ENCODE measurements at places on chromosomes 1 and 21.

DNA sequence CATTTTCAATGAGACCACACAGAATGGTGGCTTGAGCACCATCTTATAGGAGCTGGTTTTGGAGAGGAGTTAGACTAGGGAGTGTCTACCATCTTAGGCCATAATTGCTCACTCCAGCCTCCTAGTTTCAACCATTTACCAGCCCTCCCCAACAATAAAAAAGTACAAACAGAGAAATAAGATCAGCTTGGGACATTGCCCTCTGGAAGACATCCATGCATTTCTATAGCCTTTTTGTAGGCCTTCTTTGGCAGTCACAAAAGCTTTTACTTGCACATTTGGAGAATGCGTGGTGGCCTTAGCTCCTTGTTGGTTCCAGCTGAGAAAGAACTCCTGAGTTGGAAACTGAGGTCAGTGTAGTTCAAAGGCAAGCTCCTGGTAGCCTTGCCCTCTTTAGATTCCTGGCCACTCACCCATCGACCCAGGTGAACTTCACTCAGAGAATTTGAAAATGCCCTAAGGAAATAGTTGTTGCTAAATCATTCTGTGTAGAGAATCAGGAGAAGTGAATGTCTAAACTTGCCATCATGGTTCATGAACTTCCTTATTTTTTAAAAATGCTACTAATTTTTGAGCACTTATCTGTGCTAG is 301.7 kb upstream of the PROX1 start:
- no peak for DNase-seq

DNA sequence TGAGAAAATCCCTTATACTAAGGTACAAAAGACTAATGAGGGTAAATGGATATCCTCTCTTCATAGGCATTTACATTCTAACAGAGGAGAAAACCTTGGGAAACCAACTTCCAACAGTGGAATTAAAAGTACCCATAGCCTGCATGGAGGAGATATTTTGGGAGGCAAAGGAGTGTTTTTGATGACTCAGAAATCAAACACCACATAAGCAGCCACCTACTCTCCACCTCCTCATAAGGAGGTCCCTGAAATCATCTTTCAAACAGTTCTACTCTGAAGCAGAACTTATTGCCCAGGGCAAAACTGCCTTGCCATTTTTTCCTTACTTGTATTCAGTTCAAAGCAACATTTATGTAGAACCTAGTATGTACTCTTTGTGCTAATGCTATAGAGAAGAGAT is 211.3 kb downstream of the KCNH1 start:
- DNase-seq = no peak

DNA sequence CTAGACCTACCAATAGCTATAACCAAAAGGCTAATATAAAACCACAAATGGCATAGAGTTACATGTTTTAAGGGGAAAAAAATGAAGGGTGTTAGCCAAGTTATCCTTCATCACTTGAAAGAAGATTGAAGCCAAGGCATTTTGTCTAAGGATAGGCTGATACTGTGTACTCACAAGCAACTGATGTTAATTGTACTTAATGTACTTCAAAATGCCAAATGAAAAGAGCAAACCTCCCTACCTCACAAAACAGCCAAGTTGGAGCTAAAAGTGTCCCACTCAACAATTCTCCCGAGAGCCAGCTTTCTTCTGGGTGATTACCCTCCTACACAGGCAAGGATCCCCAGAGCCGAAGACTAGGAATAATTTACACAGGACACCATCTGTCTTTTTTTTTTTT is 4.4 kb upstream of the IGSF3 start:
- no peak for DNase-seq

- DNase-seq = no peak
These were observed 36.2 kb upstream of the DUSP10 start for GRCh38 chr1:221778125-221778524.

GRCh38 chr1:86616871-86617270 is 70.0 kb downstream of the CLCA4 start:
- peak; percentile 69 for DNase-seq

DNA sequence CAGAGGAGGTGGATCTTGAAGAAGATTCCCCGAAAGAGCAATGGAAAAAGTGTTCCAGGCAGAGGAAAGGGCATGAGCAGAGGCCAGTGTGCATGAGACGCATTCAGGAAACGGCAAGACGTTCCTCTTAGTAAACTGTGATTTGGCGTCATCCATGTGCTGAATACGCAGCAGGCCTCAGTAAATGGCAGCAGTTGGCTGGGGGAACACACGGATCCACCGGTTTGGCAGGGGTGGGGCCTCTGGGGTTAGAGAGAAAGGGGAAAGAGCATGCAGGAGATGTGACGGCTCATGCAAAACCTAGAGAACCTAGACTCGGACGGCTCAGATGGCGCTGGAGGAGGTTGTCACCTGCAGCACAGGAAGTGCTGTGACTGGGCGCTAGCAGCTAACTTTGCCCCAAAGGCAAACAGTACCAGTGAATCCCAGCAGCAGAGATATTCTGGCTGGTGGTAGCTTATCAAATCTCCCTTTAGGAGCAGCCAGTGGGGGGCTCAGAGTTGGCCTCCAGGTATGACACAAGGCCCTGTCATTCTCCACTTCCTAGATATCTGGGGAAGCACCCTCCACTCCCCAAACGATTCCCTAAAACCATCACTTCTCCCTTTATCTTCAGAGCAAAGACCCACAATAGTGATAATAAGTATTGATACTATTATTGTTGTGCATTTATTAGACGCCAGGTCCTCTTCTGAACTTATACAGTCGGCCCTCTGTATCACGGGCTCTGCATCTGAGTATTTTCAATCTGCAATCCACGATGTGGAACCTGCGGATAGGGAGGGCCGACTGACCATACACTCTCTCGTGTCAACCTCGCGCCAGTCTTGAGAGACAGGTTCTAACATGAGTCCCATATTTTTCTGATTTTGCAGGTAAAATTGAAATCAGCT is 7.6 kb downstream of the LAPTM5 start:
- DNase-seq = no peak

GRCh38 chr1:159090286-159091179 is 14.0 kb upstream of the AIM2 start:
- DNase-seq = no peak

DNA sequence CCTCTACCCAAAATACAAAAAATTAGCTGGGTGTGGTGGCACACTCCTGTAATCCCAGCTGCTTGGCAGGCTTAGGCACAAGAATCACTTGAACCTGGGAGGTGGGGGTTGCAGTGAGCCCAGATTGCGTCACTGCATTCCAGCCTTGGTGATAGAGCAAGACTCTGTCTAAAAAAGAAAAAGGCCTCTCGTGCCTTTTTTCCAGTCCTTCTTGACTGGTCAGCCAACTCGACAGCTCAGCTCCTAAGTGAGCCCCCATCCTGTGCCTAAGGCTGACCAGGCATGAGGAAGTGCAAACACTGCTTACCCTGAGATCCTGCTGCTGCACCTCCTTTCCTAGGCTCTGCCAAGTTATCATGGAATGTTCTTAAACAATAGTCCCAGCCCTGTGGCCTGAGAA is 10.1 kb upstream of the PROK1 start:
- DNase-seq = no peak

GRCh38 chr1:98700228-98700627 is 38.7 kb downstream of the SNX7 start:
- no peak for DNase-seq

GRCh38 chr1:109887884-109888283 is 22.8 kb upstream of the CSF1 start:
- no peak for DNase-seq

DNA sequence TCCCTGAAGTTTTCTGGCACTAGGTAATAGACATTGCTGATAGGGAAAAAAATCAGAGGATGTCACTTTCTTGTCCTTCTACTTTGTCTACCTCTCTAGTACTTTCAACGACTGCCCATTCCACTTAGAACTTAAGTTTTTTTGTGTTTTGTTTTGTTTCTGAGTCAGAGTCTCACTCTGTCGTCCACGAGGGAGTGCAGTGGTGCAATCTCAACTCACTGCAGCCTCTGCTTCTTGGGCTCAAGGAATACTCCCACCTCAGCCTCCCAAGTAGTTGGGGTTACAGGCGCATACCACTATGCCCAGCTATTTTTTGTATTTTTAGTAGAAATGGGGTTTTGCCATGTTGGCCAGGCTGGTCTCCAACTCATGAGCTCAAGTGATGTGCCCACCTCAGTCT is 79.2 kb downstream of the SGIP1 start:
- DNase-seq = no peak

DNA sequence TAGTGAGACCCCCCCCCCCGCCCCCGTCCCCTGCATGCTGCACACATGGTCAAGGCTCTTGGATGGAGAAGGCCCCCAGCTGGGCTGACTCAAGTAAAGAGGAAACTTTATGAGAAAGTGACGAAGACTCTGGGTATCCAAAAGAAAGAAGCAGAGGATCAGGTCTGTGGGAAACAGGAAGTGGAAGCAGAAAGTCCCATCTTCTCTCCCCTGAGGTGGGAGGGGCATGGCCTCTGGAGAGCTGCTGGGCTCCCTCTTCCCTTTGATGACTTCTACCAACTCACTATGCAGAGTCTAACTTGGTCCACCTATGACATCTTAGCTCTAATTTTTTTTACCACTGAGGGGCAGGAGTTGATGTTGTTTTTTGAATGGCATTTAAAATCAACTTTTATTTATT is 42.7 kb upstream of the LIN9 start:
- no peak for DNase-seq

- DNase-seq = no peak
These were observed at the start of gene C1orf141 for GRCh38 chr1:67134695-67135094. C1orf141 (minus strand) TSS chr1:67134970; CDS start chr1:67127240, 7,730 bp downstream.

DNA sequence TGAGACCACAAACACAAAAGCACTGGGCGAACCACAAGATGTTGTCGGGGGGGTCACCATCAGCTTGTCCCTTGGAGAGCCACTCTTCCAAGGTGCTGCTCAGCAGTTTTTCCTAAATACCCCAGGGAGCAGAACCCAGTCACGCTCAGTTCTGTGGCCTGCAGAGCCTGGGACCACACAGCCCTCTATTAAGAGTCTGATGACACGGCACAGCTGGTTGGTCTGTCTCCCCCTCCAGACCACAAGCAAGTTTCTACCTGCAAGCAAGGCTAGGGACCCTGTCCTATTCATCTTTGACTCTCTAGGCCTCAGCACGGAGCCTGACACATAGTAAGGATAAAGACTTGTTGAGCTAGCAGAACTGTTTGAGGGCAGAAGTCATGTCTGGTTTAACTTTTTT is 28.5 kb downstream of the SLC9A1 start:
- DNase-seq = no peak

DNA sequence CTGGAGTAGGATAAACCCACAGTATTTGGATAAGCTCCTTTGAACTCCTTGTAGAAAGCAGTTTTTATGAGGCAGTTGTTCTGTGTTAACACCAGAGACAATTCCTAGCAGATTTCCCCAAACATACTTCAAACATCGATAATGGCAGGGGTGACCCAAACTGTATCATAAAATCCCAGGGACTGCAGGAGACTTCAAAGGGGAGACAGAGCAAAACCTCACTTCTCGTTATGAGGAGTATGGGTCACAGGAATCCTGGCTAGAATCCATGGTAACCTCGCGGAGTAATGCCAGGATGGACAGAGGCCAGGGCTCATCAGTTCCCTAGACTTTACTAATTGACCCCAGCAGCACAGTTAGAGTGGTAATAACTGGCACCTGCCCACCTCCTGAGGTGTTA is 148.0 kb downstream of the DHRS3 start:
- DNase-seq = no peak

- no peak for DNase-seq
These were observed 100.2 kb downstream of the HMCN1 start for GRCh38 chr1:185834371-185834905.

DNA sequence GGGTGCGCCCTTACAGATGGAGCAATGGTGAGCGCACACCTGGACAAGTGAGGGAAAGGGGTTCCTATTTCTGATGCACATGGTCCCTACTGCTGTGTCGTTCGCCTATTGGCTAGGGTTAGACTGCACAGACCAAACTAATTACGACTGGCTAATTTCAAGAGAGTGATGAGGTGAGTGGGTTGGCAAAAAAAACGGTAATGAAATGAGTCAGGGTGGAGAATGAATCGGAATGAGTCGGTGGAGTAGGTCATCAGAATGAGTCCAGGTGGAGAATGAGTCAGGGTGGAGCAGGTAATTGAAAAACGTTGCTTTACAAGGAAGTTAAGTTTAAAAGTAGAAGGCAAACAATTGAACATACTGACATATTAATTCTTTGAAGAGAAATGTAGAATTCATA is 79.8 kb downstream of the WDR4 start:
- DNase-seq = no peak

GRCh38 chr1:234627009-234627950 is 17.3 kb upstream of the IRF2BP2 start:
- no peak for DNase-seq

DNA sequence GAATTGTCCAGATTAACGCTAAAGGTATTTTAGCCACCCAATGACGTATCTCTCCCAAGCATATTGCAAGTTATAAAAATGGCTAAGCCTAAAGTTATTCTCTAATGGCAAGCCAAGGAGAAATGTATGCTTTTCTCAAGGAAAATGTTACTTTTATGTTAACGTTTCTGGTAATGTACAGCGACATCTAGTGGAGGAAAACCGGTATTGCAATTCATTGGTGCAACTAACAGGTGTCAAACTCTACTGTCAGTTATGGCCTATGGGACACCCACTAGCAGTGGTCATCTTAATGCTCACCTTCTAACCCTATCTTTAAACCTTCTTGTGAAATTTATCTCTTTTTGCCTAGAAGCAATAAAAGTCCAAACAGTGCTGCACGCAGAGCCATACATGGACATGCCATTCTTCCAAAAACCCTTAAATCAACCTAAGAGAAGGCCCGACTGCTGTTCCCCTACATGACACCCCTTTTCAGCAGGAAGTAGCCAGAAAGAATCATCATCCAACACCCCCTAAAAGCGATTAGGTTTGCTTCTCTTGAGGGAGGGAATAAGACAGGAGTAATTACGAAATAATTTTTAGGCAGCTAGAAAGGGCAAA is 68.7 kb upstream of the LRIF1 start:
- DNase-seq = peak; percentile 19

DNA sequence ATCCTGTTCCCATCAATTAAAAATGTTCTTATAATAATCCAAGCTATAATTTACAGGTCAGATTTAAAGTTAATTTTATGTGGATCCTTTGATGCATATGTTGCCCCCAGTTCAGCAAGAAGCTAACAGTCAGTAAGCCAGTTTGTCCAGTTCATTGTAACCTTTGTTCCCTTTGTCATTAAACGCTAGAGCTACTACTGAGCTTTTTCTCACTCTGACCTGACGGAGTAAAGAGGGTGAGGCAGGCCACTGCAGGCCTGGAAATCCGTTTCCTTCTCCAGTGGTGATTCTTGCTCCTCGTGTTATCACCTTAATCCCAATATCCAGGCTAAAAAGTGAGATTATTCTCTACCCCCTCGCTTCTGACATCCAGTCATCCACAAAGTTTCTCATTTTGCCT is 10.2 kb downstream of the YBX1 start:
- no peak for DNase-seq

DNA sequence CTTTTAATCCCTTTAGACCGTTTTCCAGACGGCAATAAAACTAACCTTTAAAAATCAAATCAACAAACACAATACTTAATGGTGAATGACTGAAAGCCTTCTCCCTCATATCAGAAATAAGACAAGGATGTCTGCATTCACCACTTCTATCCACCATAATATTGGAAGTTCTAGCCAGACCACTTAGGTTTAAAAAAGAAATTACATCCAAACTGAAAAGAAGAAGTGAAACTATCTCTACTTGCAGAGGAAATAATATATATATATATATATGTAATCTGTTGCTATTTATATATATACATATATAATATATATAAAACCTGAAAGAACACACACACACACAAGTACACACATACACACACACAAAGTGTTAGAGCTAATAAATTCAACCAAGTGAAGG is 100.4 kb downstream of the BRINP3 start:
- DNase-seq = no peak

GRCh38 chr21:29152916-29153315 is 22.5 kb downstream of the MAP3K7CL start:
- no peak for DNase-seq
